ENCODE measurements at places on chromosomes 3 and 15. TPM values are rescaled to one million over a fixed set of nuclear protein-coding genes. Genes with fewer than 3 reads are reported as not detected.
A peak's percentile ranks its signal among the peaks of the same experiment; 100 is the strongest.

The COLQ gene
- total RNA-seq, result not detected

The ZNF770 gene
- total RNA-seq, result 45.5 TPM

DNA sequence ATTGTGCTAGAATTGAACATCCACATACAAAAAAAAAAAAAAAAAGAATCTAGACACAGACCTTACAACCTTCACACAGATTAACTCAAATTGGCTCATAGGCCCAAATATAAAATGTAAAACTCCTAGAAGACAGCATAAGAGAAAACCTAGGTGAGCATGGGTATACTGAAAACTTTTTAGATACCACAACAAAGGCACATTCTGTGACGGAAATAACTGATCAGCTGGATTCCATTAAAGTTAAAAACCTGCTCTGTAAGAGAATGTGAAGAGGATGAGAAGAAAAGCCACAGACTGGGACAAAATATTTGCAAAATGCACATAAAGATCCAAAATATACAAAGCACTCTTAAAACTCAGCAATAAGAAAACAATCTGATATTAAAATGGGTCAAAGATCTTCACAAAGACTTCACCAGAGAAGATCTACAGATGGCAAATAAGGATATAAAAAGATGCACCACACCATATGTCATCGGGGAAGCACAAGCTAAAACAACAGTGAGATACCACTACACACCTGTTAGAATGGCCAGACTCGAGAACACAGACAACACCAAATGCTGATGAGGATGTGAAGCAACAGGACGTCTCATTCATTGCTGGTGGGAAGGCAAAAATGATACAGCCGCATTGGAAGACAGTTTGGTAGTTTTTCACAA lies 167.9 kb downstream of the PDE8A start:
- no peak for DNase-seq

DNA sequence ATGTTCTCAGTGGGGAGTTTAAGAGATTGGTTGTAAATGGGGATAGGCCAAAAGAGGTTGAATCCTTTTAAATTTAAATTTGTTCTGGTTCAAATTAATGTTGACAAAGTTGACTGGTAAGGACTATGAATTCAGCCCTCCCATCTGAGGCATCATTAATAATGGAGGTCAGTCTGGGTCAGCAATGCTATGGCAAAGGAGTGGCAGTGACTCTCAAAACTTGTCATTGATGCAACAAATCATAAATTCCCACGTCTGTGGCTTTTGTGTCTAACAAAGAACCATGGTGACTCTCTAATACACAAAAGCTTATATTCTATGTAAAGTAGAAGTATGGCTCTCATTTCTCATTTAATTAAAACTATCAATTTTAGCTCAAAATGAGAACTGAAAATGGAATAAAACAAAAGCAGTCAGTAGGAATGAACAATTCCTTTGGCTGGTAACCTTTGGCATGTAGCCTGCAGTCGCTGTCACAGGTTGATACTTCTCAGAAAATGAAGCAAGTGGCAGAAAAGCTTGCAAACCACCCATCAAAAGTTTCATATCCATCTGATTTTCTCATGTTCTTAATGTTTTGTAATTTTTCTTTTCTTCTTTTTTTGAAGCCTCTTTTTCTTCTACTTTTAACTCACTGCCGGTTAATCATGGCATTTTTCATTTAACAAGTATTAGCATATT lies 12.2 kb upstream of the ZBED2 start:
- DNase-seq, result no peak

DNA sequence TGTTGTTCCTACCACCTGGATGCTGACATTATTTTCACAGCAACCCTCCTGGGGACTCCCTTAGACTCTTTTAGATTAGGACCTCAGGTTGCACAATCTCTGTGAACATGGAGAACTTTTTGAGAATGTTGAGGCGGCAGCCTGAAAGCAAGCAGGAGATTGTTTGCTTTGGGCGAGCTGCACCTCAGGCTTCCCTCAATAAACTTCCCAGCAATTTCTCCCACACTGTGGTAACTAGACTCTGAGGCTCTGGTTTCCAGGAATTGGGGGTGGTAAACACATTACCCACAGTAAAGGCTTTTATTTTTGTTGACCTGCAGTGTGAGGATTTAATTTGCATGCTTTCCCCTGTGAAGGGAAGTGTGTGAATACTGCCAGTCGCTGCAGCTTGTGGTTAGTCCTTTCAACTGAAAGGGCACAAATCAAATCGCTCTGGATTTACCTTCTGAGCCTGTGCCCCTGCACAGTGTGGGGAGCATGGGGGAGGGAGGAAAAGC lies 35.2 kb upstream of the SIAH2 start:
- DNase-seq, result no peak

DNA sequence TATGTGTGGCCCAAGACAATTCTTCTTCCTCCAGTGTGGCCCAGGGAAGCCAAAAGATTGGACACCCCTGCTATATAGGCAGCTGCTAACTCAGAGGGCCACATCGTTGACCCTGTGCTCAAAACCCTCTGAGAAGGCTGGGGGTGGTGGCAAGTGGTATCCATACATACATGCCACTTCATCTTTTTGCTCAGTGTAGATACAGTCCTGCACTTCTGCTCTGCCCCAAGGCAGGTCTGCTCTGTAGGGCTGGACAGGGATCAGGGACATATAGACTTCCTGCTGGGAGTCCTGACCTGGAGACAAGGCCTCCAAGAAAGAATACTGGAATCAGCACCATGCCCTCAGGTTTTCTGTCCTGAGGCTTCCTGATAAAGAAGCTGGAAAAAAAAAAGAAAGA lies 4.5 kb upstream of the HCN4 start:
- no peak for DNase-seq

DNA sequence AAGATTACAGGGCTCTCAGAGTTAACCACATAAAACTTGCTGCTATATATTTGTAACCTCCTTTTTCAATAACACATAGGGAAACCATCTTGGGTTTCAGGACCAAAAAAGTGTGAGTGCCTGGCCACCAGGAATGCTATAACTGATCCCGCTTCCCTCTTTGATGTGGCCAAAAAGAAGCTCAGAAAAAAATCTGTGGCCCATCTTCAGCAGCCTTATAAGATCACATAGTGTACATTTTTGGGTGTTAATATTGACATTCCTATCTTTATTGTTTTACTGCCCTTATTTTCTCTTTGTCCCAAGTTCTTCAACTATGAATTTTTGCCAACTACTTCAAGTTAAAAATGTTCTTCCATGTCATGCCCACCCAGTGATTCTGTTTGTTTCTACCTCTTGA lies 102.8 kb downstream of the LIPC start:
- DNase-seq, result no peak

- DNase-seq, result no peak
These were observed 137.0 kb downstream of the LMLN start for GRCh38 chr3:198097048-198097447.

DNA sequence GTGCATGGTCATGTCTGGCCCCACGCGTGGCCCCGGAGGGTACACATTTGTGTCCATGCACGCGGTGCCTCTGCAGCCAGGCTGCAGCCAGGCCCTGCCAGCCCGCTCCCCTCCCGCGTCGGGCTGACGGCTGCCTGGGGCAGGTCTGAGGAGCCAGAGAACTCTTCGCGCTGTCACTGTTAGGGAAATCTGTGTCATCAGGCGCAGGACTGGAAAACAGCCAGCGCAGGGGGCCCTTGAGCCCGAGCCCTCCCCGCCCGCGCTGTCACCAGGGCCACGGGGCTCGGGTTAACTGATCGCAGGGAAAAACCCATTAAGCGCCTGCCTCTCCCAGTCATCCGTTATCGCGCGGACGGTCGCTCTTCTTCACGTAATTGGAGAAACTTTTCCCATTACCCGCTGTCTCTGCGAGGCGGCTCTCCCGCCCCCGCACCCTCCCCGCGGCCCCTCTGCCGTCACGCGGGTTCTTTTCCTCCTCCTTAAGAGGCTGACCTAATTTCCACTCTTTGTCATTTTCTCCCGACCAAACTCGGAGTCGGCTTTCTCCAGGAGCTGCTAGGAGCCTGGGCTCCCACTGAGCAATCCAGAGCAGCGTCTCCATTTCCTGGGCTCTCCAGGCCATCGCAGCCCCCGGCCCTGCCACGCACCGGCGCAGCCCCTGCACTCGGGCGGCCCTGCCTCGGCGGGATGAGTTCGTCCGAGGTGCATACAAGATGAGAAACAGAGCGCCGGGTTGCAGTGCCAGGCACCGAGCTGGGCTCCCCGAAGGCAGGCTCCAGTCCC lies 57.5 kb upstream of the PRR23E start:
- DNase-seq, result peak; percentile 11

DNA sequence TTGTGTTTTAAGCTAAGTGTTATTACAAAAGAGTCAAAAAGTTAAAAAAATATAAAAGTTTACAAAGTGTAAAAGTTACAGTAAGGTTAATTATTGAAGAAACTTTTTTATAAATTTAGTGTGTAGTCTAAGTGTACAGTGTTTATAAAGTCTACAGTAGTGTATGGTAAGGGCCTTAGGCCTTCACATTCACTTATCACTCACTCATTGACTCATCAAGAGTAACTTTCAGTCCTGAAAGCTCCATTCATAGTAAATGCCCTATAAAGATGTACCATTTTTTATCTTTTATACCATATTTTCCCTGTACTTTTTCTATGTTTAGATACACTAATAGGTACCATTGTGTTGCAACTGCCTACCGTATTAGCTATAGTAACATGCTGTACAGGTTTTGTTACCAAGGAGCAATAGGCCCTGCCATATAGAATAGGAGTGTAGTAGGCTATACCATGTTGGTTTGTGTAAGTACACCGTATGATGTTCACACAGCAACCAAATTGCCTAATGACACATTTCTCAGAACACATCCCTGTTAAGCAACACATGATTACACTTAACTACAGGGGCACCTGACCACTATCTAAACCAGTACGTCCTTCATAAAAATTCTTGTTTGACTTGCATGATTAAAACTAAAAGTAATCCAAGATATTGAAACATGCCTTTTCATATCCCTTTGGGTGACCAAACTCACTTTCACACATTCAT lies 17.2 kb downstream of the RAD18 start:
- no peak for DNase-seq

DNA sequence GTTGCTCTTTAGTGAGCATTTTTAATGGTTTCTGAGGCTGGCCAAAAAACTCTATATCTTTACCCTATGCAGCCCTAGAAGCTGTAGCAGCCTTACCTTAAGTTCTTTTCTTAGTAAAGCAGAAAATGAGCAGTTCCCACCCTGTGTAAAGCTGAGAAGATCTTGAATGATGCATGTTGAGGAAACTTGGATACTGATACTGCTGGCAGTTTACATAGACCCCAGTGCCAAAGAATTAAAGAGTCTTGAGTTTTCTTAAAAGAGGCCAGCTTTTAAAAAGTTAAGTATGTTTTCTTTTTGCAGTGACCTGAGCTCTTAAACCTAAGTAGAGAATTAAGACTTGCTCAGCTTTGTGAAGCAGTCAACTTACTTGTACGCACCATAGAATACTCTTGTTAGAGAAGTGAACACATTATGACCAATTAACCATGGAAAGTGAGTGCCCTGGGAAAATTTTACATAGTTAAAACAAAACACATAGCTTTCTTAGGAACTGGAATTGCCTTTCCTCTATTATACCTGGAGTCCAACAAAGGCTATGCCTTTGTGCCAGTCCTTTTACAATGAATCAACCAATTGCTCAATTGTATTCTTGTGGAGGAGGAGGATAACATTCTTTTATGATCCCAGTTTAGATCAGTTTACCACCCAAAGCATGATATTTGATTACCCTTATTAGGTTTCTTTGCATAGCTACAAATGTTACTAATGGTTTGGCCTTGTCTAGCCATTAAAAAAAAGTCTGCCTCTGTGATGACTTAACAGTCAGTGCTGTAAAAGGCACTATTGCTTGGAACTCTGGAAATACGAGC lies 28.4 kb downstream of the PLS1 start:
- no peak for DNase-seq
